Hindlimb muscle (tissue), 1 donor: ENCODE measurements at places on chromosomes 11 and 22. TPM values are rescaled to one million over a fixed set of nuclear protein-coding genes. Genes with fewer than 3 reads are reported as not detected.

Gene CBX6
- polyA plus RNA-seq, result 29.0 TPM

Gene SNAP29
- polyA plus RNA-seq, result 22.6 TPM

Gene CCDC157
- 1.7 TPM for polyA plus RNA-seq

Gene HSPB2
- 101 TPM for polyA plus RNA-seq

Gene LRP4
- polyA plus RNA-seq, result 20.7 TPM

Gene SAA1
- polyA plus RNA-seq, result not detected

Gene ZNF214
- 1.5 TPM for polyA plus RNA-seq

Gene CERK
- polyA plus RNA-seq, result 20.5 TPM

Gene MFNG
- polyA plus RNA-seq, result 7.7 TPM

Gene UPK3A
- polyA plus RNA-seq, result not detected

Gene DDI1
- not detected for polyA plus RNA-seq

Gene KCNJ1
- polyA plus RNA-seq, result 0.14 TPM

Gene NAALADL1
- 7.4 TPM for polyA plus RNA-seq

Gene IL17REL
- not detected for polyA plus RNA-seq

Gene OR4A16
- polyA plus RNA-seq, result not detected

Gene TSSK2
- polyA plus RNA-seq, result 0.56 TPM

Gene OR8D1
- polyA plus RNA-seq, result not detected

Gene FAM83F
- 0.10 TPM for polyA plus RNA-seq

Gene ANO5
- 13.3 TPM for polyA plus RNA-seq

Gene PATE2
- polyA plus RNA-seq, result not detected

Gene GRIK4
- 0.30 TPM for polyA plus RNA-seq

Gene HEPN1
- polyA plus RNA-seq, result 0.26 TPM

Gene KLHDC7B
- polyA plus RNA-seq, result not detected

Gene KCNC1
- 2.4 TPM for polyA plus RNA-seq

Gene SCN3B
- polyA plus RNA-seq, result 45.1 TPM

Gene ASCL2
- polyA plus RNA-seq, result 0.17 TPM

Gene RIMBP3B
- polyA plus RNA-seq, result not detected

Gene OR8B8
- not detected for polyA plus RNA-seq

Gene P2RX3
- 4.2 TPM for polyA plus RNA-seq

Gene CDC45
- polyA plus RNA-seq, result 7.4 TPM

Gene CHST1
- 24.0 TPM for polyA plus RNA-seq
